Right renal pelvis (tissue), 4 donors: ENCODE measurements at places on chromosomes 7 and 10. TPM values are rescaled to one million over a fixed set of nuclear protein-coding genes. Genes with fewer than 3 reads are reported as not detected.

Gene TWIST1
- 10.7 TPM for polyA plus RNA-seq

Gene PTN
- polyA plus RNA-seq: 215 TPM

GRCh38 chr7:43465581-43466554, 117.0 kb upstream of the STK17A start:
- no peak for DNase-seq

GRCh38 chr10:108716352-108716751, 1207.0 kb downstream of the XPNPEP1 start:
- no peak for DNase-seq

GRCh38 chr10:7956508-7956907, 98.0 kb upstream of the GATA3 start:
- DNase-seq: no peak

DNA sequence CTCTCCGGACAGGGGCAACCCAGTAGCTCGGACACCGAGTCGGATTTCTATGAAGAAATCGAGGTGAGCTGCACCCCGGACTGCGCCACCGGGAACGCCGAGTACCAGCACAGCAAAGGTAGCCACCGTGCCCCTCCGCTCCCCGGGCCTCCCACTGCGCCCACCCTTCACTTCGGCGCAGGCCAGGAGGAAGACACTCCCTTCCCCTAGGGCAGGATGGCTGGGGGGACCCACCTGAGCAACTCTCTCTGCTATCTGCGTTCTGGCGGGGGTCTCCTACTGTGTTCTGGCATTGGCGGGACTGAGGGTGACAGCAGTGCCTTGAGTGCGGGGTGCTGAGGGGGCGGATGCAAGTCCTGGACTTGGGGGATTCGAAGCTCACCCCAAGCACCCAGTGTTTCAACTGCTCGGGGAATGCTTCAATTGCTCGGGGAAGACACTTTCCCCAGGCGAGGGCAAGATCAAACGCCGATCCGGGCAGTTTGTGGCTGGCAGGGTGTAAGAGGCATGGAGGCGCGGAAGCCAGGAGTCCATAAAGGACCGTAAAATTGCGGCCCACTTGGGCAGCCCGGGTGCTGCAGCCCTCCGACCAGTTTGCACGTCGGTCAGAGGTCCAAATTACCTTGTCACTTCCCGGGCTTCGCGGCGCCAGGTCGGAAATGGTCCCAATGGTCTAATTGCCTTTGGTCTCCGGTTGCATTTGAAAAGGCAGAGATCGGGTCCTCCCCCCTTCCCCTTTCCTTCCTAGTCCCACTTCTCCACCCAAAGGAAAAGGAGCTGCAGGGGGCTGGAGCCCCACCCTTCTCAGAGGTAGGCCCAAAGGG, 950 bp downstream of the EVX1 start:
- no peak for DNase-seq

GRCh38 chr7:42414028-42414427, 177.0 kb upstream of the GLI3 start:
- no peak for DNase-seq

GRCh38 chr7:46854958-46855473, 726.9 kb downstream of the TNS3 start:
- no peak for DNase-seq

DNA sequence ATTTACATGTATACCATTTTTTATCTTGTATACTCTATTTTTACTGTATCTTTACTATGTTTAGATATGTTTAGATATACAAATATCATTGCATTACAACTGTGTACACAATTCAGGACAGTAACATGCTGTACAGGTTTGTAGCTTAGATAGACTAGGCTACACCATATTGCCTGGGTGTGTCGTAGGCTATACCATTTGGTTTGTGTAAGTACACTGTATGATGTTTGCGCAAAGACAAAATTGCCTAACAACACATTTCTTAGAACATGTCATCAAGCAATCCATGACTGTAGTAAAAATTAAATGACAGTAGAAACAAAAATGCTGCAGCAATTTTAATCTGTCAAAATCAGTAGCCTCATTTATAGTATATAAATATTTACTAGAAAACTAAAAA, 812.2 kb downstream of the GRM8 start:
- DNase-seq: no peak

DNA sequence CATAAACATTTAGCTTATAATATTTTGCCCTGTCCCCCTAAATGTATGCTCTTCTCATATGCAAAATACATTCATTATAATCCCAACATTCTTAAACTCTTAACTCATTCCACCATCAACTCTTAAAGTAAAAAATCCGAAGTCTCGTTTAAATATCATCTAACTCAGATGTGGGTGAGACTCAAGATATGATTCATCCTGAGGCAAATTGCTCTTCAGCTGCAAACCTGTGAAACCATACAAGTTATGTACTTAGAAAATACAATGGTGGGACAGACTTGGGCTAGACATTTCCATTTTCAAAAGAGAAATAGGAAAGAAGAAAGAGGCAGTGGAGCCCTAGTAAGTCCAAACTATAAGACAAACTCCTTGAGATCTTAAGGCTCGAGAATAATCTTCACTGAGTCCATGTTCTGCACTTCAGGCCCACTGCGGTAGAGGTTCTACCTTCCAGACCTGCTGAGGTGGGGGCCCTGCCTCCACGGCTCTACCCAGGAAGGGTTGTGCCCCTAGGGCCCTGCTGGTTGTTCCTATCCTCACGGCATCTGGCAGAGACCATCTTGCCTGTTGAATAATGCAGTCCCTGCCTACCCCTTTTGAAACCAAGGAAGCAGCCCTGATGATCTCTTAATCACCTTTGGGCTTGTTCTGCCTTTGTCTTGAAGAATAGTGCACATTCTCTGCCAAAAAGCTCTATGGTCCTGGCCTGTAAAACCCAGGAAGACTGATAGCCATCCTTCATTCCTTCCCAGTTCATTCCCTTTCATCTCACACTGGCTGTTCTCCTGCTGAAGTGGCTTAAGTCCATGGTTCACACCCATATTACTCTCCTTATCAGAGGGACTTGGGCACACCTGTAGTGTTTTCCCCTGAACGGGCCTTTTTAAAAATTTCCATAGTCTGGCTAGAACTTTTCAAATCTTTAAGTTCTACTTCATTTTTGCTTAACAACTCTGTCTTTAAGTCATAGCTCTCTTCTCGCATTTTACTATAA, 37.3 kb downstream of the INPP5F start:
- DNase-seq: no peak

- no peak for DNase-seq
Measured at GRCh38 chr7:7740037-7740355, 21.6 kb upstream of the RPA3 start.

GRCh38 chr10:5658871-5659618, 7.3 kb downstream of the ASB13 start:
- DNase-seq: no peak

DNA sequence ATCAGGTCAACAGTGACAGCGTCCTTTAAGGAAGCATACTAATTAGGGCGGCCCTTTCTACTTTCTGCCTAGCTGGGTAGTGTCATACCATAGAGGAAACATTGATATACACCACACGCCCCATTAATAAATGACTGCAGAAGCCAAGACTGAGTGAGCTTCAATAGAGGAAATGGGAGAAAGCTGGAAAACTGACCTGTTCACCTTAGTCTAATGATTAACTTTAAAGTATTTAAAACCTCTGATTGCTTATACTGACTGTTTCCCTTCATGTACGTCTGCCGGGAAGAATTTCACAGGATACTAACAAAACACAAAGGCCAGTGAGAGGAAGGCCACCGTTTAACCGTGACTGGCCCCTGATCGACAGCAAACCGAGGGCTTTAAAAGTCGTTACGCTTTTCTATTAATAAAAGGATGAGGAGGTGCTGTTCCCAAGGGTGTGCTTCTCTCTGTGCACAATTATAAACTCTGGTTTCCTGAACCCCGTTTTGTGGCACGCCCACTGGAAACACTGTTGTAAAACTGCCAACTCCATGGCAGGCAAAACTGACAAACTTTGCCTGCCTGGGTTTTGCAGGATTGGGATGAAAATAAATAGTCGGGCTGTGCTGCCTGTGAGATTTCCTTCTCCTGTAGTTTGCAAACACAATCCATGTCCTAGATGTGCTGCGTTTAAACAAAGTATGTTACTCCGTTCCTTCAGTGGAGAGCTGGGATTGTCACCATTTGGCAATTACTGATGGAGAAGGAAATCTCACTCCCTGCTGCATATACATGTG, 137.6 kb downstream of the NRP1 start:
- peak; percentile 34 for DNase-seq

GRCh38 chr10:104323760-104324201, 14.5 kb downstream of the ITPRIP start:
- DNase-seq: no peak

DNA sequence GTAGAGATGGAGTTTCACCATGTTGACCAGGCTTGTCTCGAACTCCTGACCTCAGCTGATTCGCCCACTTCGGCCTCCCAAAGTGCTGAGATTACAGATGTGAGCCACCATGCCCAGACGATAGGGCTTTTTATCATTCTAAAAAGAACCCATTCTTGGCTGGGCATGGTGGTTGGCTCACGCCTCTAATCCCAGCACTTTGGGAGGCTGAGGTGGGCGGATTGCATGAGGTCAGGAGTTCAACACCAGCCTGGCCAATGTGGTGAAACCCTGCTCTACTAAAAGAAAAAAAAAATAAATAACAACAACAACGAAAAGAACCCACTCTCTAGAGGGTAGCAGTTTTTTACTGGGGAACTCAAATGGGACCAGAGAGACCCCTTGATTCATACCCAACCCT, 112.7 kb downstream of the PLXDC2 start:
- DNase-seq: no peak
